Stimulated activated CD8-positive, alpha-beta memory T cell treated with anti-CD3 and anti-CD28 coated beads, Interleukin-4, amount 100 ng/mL, for 48 hours (primary cell): ENCODE measurements at places on chromosomes 2 and 18.

DNA sequence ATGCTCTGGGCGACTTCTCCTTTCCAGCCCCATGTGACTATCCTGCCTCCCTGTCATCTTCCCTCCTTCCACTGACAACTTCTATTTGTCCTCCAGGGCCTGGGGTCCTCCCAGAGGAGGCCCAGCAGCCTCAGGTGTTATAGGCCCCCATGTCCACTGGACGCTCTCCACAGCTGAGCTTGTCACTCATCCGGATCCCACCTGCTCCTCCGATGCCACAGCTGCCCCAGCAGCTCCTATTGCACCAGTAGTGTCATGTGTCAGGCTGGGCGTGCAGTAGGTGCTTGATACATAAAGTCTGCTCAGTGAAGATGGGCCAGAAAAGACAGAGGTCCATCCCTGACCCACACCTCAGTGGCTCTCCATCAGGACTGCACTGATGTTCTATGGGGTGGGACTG lies 305.7 kb upstream of the MYT1L start:
- no peak for DNase-seq

GRCh38 chr18:3660739-3661515 lies 211.0 kb downstream of the TGIF1 start:
- DNase-seq = no peak

- peak; percentile 74 for DNase-seq
Measured at GRCh38 chr2:98134172-98135005, 47.4 kb downstream of the VWA3B start.

DNA sequence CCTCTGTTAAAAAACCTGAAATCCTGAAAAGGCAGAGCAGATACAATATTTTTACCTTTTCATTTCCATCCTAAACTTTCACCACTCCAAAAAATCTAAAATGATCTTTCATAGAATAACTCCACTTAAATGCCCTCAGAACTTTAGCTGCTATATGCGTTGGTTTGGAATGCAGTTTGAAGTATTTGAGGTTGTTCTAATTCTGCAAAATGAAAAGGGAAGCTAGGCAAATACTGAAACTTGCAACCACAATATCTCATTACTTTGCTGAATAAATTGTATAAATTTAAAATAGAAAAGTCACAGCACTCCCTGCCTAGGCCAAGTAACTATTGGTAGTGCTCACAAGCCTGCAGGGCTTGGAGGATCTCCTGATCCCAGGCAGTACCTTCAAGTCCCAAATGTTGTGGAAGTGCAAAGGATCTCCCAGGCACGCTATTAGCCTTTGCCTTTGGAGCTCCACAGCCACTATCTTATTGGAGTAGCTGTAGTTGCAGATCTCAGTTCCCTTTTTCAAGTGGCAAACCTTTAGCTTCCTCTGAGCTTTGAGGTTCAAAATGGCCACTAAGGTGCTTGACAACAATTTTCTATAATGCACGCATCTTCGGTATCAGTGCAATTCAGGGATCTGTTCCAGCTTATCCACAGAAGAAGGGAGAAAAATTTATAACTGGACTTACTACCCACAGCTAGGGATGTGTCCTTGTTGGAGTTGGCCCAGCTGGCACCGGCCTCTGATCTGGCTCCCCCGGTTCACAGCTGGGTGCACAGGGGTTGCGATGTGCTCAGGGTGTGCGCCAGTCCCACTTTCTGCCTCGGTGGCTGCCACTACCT lies 43.4 kb upstream of the ANKRD62 start:
- DNase-seq = no peak

- no peak for DNase-seq
Measured at GRCh38 chr2:100887713-100888495, 68.0 kb downstream of the NPAS2 start.

GRCh38 chr2:200635251-200635650 lies 49.4 kb downstream of the AOX1 start:
- DNase-seq = no peak

DNA sequence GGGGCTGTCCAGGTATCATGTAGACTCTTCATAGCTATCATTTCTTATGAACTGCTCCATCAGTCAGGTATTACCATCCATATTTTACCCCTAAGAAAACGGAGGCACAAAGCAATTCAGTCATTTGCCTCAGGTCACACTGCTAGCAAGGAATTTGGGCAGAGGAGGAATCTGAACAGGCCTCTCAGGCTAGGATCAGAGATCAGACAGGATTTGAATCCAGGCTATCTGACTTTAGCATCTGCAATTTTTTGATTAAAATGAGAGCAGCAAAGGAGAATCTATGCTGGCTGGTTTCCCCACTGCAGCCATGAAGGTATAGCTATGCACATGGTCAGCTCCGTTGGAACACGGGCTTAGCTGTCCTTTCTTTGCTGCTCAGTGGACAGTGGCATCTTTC lies 60.1 kb downstream of the TACR1 start:
- no peak for DNase-seq

DNA sequence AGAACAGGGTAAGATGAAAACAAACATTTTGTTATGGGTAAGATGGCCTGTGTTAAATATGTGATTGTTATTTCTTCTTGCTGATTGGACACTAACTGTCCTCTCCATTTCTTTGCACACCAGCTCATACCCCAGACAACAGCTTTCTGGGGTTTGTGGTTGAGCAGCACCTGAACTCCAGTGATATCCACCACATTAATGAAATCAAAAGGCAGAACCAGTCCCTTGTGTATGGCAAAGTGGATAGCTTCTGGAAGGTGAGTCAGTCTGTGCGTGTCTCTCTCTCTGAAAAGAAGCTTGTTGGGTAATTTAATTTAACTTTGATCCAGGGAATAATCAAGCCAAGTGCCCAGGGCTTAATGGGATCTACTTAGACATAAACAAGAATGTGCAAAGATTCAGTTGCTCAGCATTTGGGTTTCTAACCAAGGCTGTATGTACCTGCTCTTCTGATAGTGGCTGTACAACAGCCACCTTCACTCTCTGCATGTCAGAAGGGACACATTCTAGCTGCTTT lies 108.3 kb downstream of the MGAT5 start:
- no peak for DNase-seq
